Jurkat, Clone E6-1 (cell line): ENCODE measurements at places on chromosomes 1 and 21.

DNA sequence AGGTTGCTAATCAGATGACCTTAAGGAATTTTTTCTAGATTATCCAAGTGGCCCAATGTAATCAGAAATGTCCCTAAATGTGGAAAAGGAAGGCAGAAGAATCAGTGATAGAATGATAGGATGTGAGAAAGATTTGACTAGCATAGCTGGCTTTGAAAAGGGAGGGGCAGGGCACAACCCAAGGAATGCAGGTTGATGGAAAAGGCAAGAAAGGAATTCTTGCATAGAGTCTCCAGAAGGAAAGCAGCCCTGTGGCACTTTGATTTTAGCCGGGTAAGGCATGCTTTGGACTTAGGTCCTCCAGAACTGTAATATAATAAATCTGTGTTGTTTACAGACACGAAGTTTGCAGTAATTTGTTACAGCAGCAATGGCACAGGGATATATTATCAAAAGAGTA is 375.7 kb upstream of the B3GALT2 start:
- no peak for DNase-seq

DNA sequence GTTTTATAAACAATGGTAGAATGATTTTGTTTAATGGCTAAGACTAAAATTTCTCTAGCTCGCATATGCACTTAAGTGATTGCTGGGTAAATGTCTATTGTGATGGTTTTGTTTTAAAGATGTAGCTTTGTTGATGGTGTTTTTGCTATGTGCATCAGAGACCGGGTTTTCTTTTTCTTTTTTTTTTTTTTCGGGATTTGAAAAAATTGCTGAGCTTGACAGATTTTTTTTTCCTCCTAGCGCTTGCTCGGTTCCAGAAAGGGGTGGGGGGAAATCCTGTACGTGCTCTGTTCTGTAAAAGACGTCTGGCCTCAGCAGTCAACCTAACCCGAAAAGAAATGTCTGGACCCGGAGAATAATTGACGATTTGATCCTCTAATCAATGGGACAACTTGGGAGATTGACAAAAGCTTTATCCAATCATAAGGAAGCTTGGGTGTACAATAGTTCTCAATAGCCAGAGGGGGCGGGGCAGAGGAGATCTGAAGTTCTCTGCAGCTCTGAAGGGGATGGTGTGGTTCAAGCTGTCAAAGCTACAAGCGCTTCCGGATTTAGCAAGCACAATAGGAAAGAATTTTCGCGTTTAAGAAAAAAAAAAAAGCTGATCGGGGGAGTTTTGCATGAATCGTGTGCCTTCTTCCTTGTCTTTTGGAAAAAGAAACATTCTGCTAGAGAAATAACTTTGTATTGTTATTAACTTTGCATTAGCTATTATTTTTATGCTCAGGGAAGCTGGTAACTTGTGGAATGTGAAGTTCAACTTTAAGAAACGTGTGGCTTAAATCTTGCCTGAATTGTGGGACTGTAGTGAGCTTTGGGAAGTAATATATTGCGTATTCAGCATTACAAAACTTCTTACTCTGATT is 4.5 kb upstream of the NFIA start:
- peak; percentile 100 for DNase-seq

GRCh38 chr1:225670356-225670755 is 17.4 kb upstream of the ENAH start:
- no peak for DNase-seq

GRCh38 chr21:39314143-39315027 is 953 bp upstream of the BRWD1 start:
- no peak for DNase-seq
